ENCODE measurements at places on chromosomes 6 and 20.

DNA sequence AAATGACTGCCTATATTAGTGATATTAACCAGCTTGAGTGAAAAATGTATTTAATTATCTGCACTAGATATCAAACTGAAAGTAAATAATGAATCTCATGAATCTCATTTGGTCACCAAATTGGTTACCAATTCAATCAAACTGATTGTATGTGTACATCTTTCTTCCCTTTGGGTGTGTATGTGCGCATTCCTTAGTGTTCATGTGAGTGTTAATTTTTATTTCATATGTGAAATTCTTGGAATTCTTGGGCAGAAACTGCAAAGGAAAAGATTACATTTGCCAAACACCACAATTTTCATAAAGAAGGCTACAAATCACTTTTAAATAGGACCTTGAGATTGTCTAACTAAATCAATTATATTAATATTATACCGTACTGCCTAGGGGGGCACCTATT is 648.4 kb upstream of the MARCKS start:
- DNase-seq: peak; percentile 10

- no peak for DNase-seq
Observed at GRCh38 chr6:144134737-144135136, 15.6 kb upstream of the STX11 start.

DNA sequence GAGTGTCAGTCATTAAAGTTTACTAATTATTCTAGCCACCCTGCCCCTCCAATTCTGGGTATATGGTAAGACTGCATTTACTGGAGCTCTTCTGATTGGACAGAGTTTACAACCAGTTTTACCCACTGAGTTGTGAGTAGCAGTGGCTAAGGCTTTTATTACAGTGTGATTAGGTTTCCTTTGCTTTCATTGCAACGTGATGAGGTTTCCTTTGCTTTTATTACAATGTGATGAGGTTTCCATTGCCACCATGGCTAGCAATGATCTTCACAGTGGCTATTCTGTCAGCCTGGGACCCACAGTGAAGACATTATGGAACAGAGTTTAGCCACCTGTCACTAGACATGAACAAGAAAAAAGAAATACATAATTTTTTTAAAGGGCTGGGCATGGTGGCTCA is 710.2 kb upstream of the FLRT3 start:
- no peak for DNase-seq

DNA sequence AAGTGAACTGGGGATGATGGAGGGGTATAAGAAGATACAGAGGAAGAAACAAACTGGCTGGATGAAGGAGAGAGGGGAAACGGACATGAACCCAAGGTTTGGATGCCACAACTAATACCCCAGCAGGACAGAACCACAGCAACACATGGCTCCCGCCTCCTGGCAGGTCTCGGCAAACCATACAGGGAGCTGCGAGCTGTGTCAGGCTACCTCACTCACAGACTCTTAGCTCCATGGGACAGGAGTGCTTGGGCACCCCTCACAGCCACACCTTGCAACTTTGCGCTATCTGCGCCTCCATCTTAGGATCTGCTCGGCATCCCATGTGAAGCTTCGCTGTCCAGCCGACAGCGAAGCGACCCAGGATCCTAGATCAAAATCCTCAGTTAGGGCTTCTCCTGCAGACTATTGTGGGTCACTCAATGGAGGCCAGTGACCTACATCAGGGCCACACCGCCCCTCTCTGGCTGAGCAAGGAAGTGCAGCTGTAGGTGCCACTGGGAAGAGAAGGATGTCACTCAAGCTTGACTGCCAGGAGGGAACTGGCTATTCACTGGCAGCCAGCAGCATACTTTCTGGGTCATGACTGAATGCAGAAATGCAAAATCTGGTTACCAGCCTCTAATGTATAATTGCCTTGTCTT is 174.4 kb upstream of the RIN2 start:
- peak; percentile 40 for DNase-seq

DNA sequence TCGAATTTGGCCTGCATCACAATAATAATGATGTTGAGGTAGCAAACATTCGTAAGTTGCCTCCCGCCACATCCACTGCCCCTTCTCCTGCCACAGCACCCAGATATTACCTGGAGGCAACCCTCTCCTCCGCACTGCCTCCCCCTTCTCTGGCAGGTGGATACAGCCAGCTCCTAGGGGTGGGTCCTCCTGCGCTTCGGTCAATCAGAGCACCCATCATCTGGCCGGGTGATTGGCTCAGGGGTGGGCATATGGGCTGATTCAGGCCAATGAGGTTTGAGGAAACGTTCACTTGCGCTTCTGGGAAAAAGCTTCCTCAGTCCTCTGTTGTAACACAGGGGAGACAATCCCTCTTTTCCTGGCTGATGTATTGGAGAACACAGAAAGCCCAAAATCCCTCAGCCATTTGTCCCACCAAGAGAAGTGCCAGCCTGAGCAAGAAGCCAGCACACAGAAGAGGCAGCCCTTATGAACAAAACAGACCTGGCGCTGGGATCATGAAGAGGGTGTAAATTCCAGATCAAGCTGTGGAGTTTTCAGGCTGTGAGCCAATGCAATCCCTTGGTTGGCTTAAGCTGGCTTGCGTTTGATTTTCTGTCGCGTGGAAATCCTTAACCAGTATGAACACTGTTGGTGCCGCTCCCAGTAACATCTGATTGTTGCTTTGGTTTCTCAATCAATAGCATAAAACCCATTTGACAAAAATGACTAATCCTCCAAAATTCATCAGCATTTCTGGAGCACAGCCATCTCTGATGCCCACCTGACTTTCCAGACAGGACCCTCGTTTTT is 82.2 kb downstream of the PRDM1 start:
- no peak for DNase-seq

DNA sequence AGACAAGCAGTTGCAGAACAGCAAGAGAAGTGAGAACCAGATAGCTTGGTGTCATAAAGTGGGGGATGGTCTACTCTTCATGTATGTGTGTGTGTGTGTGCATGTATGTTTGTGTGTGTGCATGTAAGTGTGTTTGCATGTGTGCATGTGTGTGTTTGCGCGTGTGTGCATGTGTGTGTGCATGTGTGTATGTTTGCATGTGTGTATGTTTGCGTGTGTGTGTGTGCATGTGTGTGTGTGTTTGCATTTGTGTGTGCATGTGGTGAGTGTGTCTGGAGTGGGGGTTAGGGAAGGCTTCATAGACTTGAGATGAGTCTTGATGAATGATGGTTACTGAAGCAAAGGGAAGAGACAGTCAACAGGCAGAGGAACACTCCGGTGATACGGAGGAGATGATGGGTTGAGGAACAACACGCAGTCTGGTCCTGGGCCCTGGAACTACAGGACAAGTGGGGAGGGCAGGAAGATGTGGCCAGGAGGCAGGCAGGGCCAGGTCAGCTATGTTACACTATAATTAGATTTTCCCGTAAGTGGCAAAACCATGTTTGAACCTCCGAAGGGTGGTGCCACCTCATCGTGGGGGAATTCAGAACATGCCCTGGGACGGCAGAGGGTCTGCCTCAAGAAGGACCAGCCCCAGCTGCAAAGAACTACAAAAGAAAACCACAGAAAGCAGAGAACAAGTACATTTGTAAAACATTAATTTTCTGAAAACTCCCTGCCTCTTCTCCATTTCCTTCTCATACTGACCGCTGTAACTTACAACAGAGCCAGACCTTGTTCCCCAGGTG is 38.7 kb upstream of the PDE10A start:
- DNase-seq: no peak

DNA sequence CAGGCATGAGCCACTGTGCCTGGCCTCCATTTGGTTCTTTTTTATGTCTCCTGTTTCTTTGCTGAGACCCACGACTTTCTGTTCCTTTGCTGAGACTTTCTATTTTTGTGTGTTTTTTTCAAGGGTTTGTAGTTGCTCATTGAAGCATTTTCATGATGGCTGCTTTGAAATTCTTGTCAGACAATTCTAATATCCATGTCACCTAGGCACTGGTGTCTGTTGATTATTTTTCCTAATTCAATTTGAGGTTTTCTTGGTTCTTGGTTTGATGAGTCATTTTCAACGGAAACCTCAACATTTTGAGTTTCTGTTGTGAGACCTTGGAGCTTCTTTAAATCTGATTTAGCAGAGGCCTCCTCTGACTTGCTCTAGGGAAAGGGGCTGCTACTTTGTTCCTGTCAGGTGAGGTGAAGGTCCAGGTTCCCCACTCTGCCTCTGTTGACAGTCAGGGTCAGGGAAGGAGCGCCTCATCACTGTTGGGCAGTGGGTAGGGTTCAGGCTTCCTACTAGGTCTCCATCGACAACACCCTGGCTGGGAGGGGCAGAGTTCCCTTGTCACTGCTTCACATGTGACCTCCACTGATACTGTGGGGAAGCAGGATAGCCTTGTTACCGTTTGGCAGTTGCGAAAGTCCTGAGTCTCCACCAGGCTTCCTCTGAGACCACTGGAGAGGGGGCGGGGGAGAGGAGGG is 67.2 kb upstream of the RNF24 start:
- peak; percentile 85 for DNase-seq

DNA sequence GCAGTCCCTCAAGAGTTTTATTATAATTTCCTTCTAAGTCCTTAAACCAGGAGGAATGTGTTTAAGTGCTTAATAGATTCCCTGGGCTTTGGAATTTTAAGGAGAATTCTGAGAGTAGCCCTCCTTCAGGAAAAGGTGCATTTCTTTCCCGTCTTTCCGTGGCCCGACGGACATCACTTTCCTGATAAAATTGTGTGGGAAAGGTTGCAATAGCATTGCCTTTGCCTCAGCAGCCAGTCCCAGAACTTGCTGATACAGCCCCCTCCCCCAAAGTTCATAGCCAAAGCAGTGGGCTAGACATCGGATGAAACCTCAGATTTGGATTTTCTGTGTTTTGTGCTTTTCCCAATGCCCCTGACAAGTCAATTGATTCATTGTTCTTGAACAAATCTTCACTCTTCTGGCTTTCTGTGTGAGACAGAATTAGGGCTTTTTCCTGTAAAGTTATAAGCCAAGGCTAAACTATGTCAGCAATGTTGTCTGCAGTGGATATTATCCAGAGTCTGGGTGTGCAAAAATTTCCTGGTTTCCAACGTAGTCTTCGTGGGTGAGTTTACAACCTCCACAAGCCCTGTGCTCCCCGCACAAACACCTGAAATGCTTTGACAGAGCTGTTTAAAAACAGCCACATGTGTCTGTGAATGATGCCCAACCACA is 1.1 kb upstream of the SMOC2 start:
- DNase-seq: no peak
